ENCODE measurements at places on chromosomes 2 and 18. TPM values are rescaled to one million over a fixed set of nuclear protein-coding genes. Genes with fewer than 3 reads are reported as not detected.

The HNRNPLL gene
- total RNA-seq = 37.2 TPM

The LINC00305 gene
- not detected for total RNA-seq

The UGT1A3 gene
- total RNA-seq = not detected

The SLC14A1 gene
- not detected for total RNA-seq

The ANKAR gene
- 2.4 TPM for total RNA-seq

The IHH gene
- total RNA-seq = not detected
